HepG2 (cell line): ENCODE measurements at places on chromosomes 3 and 15. TPM values are rescaled to one million over a fixed set of nuclear protein-coding genes. Genes with fewer than 3 reads are reported as not detected.

TJP1 gene
- polyA plus RNA-seq, result 24.7 and 27.1 TPM in 2 replicates

PLA1A gene
- 0.16 and 0.18 TPM in 2 replicates for polyA plus RNA-seq

GOLGA8Q gene
- polyA plus RNA-seq, result 0.09 and 0.22 TPM in 2 replicates

IL17RC gene
- 24.0 and 31.7 TPM in 2 replicates for polyA plus RNA-seq

SEMA6D gene
- polyA plus RNA-seq, result not detected in 2 replicates

OR5H1 gene
- polyA plus RNA-seq, result not detected in 2 replicates

CCPG1 gene
- 16.1 and 16.4 TPM in 2 replicates for polyA plus RNA-seq

MEGF11 gene
- polyA plus RNA-seq, result not detected in 2 replicates

ACTRT3 gene
- polyA plus RNA-seq, result 0.42 and 0.47 TPM in 2 replicates

GOLIM4 gene
- 10.8 and 10.9 TPM in 2 replicates for polyA plus RNA-seq

CCDC9B gene
- polyA plus RNA-seq, result 0.98 and 1.3 TPM in 2 replicates

SOX14 gene
- not detected in 2 replicates for polyA plus RNA-seq

IGDCC3 gene
- polyA plus RNA-seq, result 30.1 and 35.7 TPM in 2 replicates

SI gene
- not detected in 2 replicates for polyA plus RNA-seq

SPINK8 gene
- polyA plus RNA-seq, result not detected in 2 replicates

GOLGA8J gene
- 0.05 TPM in 1 of 2 replicates, not detected in the other for polyA plus RNA-seq

GMPPB gene
- 6.5 and 9.1 TPM in 2 replicates for polyA plus RNA-seq

HEG1 gene
- 11.6 and 18.2 TPM in 2 replicates for polyA plus RNA-seq

KCNMB3 gene
- polyA plus RNA-seq, result 7.1 and 8.7 TPM in 2 replicates

PTX3 gene
- polyA plus RNA-seq, result not detected in 2 replicates

KLF15 gene
- polyA plus RNA-seq, result 5.3 and 7.1 TPM in 2 replicates

MOBP gene
- polyA plus RNA-seq, result not detected in 2 replicates

PIGZ gene
- polyA plus RNA-seq, result 60.5 and 75.7 TPM in 2 replicates

TMCO5A gene
- not detected in 2 replicates for polyA plus RNA-seq

FAM227B gene
- 1.1 and 1.9 TPM in 2 replicates for polyA plus RNA-seq

CDCP1 gene
- 0.11 and 0.16 TPM in 2 replicates for polyA plus RNA-seq

SPPL2A gene
- polyA plus RNA-seq, result 80.5 and 87.1 TPM in 2 replicates

GOLGA6A gene
- polyA plus RNA-seq, result 0.22 TPM in 1 of 2 replicates, not detected in the other

WDR72 gene
- polyA plus RNA-seq, result 0.13 and 0.21 TPM in 2 replicates

GAP43 gene
- not detected in 2 replicates for polyA plus RNA-seq

NLGN1 gene
- polyA plus RNA-seq, result not detected in 2 replicates

SRPRB gene
- polyA plus RNA-seq, result 41.0 and 41.5 TPM in 2 replicates

SGO1 gene
- polyA plus RNA-seq, result 1.4 and 2.1 TPM in 2 replicates

RNU5B-1 gene
- not detected in 2 replicates for polyA plus RNA-seq

ARF4 gene
- 195 and 250 TPM in 2 replicates for polyA plus RNA-seq

ZDHHC19 gene
- 0.53 and 0.97 TPM in 2 replicates for polyA plus RNA-seq

VEPH1 gene
- not detected in 2 replicates for polyA plus RNA-seq

LSMEM2 gene
- polyA plus RNA-seq, result 0.41 and 0.44 TPM in 2 replicates

SLC35G2 gene
- polyA plus RNA-seq, result 10.3 and 10.7 TPM in 2 replicates

ELP6 gene
- 43.6 and 49.3 TPM in 2 replicates for polyA plus RNA-seq

MCF2L2 gene
- not detected in 2 replicates for polyA plus RNA-seq

GOLGA6D gene
- polyA plus RNA-seq, result 0.04 TPM in 1 of 2 replicates, not detected in the other

CFAP100 gene
- polyA plus RNA-seq, result 0.32 and 0.63 TPM in 2 replicates

TRIM59 gene
- 0.91 and 1.3 TPM in 2 replicates for polyA plus RNA-seq

STXBP5L gene
- polyA plus RNA-seq, result not detected in 2 replicates

ZPLD1 gene
- not detected in 2 replicates for polyA plus RNA-seq

EFHB gene
- 0.42 and 0.69 TPM in 2 replicates for polyA plus RNA-seq

B3GALNT1 gene
- polyA plus RNA-seq, result not detected in 2 replicates

PPARG gene
- polyA plus RNA-seq, result 57.4 and 58.3 TPM in 2 replicates
